ENCODE measurements at places on chromosomes 4 and X.

- no peak for DNase-seq
Observed at GRCh38 chr4:147117431-147117830, 171.8 kb upstream of the TTC29 start.

GRCh38 chrX:14964500-14964899 is 91.3 kb downstream of the MOSPD2 start:
- peak; percentile 26 for DNase-seq

DNA sequence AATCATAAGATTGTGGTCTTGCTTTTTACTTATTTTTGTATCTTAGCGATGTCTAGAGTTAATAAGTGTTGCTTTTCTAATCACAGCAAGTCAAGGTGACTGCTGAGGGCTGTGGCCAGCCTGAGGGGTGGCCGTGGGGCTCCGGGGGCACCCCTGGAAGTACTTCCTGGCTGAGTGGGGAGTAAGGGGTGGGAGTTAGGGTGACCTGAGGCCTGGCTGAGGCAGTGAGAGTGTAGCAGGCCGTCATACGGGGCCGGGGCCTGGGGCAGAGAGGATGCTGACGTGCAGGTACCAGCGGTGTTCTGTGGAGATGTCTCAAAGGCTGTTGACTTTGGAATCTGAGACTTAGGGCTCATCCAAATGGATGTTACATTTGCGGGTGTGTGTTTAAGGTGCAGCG is 29.3 kb downstream of the PIGG start:
- no peak for DNase-seq

DNA sequence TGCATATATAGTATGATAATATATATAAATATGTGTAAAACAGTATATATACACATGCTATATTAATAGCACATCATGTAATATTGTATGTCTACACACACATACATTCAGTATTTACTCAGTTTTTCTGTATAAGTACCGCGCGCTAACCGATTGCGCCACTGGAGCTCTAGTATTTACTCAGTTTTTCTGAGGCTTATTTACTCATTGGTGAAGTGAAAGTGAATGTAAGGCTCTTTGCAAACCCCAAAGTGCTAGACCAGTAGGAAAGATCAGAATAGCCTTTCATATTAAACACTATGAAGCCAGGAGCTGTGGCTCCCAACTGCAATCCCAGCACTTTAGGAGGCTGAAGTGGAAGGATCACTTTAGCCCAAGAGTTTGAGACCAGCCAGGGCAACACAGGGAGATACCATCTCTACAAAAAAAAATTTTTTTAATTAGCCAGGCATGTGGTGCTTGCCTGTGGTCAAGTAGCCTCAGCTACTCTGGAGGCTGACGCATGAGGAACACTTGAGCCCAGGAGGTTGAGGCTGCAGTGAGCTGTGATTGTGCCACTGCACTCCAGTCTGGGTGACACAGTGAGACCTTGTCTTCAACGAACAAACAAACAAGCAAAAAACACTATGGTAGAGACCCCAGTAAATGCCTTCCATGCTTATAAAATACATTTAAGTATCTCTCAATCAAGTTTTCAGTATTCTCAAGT is 125.8 kb downstream of the KIT start:
- DNase-seq: peak; percentile 29

DNA sequence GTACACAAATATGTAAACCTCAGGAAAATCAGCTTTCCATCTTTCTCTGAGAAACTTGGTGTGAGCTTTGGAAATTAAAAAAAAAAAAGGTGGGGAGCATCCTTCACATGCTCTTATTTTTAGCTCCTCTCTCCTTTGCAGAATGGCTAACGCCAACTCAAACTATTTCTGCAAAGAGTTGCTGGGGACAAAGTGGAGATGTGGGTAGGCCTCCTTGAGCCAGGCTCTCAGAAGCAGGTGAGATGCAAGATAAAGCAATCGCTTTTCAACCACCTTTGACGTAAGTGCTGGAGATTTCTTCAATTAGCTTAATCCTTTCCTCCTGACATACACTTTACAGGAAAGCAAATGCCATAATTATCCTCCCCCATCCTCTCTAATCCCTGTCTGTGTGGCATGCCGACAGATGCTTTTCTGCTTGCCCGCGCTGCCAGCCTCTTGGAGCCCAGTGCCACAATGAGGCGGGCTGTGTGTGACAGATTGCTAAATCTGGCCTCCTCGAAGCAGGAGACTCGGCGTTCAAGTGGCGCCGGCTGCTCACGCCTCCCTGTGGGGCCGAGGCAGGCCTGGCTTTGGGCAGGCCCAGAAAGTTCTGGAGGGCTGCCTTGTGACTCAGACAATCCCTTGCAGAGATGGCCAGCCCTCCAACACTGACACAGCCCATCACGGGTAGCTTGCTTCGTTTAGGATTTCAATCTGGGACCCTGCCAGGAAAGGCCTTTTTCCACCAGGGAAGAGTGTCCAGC is 64.9 kb upstream of the SOD3 start:
- DNase-seq: peak; percentile 53

DNA sequence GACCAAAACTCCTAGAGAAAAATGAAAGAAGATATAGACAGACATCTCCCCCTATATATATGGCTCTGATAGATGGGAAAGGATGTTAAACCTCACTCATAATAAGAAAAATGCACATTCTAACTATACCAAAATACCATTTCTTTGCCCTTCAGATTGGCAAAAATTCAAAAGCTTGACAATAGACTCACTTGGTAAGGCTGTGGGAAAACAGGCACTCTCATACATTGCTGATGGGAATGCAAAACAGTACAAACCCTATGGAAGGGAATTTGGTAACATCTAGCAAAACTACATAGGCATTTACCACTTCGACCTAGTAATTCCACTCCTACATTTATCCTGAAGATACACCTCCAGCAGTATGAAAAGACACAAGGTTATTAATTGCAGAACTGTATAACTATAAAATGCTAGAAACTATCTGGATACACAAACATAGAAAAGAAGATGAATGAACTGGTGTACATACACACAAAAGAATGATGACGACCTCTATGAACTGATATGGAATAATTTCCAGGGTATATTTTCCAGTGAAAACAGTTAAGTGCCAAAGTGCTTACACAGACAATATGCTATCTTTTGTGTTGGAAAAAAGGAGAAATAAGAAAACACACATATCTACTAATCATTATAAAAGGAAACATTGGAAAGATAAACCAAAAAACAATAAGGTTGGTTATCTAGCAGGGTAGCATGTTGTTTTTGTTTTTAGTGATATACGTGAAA is 48.5 kb downstream of the WDFY3 start:
- peak; percentile 46 for DNase-seq

DNA sequence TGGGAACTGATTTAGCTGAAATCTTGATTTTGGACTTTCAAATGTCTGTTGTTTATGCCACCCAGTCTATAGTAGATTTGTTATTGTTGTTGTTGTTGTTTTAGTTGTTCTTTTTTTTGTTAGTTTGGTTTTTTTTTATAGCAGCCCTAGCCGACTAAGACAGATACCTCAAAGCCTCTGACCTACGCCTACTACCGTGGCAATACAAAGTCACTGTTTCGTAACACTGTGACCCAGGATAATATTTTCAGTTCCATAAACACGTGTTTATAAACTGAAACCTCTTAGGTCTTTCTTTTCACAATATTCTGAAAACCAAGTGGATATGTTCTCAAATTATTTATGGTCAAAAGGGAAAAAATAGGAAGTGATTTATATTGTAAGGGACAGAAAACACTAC is 32.8 kb downstream of the VCX2 start:
- DNase-seq: no peak

DNA sequence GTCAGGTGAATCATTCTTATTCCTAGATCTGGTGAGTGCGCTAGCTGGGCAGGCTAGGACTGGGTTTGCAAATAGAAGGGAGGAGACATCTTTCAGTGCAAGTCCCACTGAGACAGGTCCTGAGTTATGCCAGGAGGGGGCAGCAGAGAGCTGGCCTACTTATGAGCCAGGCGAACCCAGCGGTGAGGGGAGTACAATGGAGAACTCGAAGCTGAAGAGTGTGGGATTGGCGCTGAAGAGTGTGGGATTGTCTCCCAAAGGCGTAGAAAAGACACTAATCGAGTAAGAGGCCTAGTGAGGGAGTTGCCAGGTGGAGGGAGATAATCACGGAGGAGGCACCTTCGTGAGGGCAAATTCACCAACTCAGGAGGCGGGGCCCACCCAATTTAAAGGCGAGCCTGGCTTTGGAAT is 91.7 kb upstream of the CXorf66 start:
- peak; percentile 60 for DNase-seq

- no peak for DNase-seq
Observed at GRCh38 chr4:86441175-86441936, 81.5 kb upstream of the MAPK10 start.

GRCh38 chrX:11647138-11647537 is 18.6 kb downstream of the ARHGAP6 start:
- no peak for DNase-seq

- DNase-seq: no peak
Observed at GRCh38 chr4:824461-825062, 1.4 kb downstream of the CPLX1 start.

DNA sequence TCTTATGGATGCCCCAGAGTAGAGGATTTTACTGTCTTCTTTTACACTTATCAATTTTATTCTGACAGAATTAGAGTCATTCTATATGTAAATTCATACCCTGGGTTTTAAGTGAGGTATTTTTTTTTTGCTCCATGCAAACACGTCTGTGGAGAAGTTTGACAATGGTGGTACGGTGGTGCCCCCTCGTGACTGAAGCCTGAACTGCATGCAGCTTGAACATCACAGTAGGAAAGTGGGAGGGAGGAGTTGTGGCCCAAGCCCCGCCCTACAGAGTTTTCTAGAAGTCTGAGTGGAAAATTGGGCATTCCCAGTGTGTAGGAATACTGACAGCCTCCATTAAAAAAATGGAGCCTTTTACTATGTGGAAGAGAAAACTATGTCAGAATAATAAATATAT is 73.3 kb upstream of the RAB40AL start:
- DNase-seq: peak; percentile 74

GRCh38 chr4:11214281-11214680 is 214.4 kb downstream of the HS3ST1 start:
- DNase-seq: no peak

GRCh38 chr4:53169695-53170617 is 195.9 kb downstream of the SCFD2 start:
- DNase-seq: no peak

DNA sequence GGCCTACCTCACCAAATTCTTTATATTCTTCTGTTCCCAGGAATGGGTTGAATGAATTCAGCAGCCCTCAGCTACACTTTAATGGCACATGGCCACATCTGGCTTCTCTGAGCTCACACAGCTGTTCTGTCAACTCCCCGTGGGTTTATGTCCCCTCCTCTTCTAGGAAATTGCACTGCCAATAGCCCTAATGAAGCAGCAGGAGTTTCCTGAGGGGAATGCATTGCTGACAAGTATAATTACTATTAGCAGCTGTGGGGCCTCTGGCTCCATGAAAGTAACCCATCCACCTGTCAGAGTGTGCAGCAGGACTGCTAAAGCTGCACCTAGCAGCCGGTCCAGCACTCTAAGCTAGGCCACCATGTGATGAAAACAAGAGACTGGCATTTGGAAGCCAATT is 50.3 kb downstream of the FTHL17 start:
- peak; percentile 0 for DNase-seq

DNA sequence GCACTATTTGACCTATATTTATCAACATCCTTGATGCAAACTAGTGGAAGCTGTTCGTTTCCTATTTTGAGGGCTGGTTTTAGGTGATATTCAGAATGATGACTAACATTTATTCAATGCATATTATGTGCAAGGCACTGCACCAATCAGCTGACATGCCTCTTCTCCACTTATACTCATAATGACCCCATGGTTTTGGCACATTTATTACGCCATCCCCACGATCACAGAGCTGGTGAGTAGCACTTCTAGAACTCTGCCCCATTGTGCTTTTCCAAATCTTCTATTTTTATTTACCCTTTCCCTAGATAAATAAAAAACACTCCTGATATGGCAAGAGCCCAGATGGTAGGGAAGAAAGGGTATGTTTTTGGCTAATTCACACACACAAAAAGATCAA is 13.1 kb downstream of the SCML1 start:
- DNase-seq: no peak

GRCh38 chrX:155893521-155893920 is 12.4 kb downstream of the VAMP7 start:
- no peak for DNase-seq

DNA sequence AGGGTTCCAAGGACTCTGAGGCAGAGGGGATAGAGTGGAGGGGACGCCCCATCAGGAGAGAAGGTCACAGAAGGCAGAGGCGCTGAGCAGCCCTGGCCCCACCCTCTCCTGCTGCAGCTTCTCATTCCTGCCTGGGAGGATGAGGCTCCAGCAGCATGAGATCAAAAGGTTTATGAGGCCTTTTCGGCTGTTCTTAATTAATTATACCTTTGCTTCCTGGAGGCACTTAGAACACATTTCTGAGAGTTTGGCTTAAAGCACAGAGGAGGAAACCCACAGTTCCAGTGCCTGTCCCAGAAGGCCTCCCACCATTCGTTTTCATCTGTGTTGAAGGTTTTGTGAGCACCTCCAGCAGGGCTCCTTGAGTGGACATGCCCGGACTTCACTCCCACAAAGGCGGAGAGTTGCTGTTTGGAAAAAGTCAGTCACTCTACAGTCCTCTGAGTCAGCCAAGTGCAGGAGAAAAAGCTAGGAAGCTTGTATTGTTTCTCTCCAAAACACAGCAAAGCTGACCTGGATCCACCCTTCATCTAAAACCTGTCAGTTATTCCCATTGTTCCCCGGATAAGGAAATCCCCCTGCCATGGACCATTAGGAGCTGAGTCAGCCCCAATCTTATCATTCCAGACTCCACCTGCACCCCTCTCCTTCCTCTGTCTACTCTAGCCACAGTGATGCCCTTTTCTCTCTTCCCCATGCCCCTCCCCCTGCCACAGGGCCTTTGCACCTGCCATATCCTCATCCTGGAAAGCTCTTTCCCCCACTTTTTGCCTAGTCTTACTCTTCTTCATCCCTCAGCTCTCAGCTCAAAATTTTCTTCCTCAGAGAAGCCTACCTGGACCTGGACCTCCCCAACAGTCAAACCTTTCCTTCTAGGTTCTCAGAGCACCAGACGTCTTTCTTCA is 276.8 kb downstream of the FBXW7 start:
- peak; percentile 45 for DNase-seq

DNA sequence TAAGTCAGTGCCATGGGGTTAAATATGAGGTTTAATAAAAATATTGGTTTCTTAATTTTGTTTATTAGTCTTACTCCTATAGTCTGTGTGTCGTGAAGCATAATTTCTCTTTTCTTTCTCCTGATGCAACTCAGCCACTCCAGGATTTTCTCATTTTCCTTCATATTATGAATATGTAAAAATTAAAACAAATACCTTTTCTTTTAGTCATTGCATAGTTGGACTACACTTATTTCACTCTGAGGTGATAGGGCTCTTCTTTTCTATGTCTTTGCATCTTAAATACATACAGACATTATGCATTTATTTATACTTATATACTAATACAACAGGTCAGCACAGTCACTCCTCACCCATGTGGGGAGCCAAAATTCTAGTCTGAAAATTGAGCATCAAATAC is 19.1 kb downstream of the GALNT7 start:
- peak; percentile 35 for DNase-seq

- DNase-seq: peak; percentile 18
Observed at GRCh38 chr4:139704915-139705485, 39.4 kb downstream of the MGST2 start.

DNA sequence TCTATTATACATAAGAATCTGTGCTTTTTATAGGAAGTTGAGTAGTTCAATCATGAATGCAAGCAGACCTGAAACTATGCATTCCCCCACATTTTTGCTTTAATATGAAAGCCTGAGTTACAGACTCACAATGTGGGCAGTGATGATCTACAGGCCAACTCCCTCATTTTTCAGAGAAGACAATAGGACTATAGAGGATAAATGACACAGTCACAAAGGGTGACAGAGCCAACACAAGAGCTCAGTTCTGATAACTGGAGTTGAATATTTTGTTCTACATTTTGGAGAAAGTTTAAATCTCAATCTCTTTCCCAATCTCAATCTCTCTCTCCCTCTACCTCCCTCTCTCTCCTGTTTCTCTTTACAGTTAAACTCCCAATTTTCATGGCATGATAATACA is 27.0 kb downstream of the MBNL3 start:
- DNase-seq: no peak
